ENCODE measurements at places on chromosomes 4 and X.

GRCh38 chr4:169410839-169411770 is 140.3 kb upstream of the SH3RF1 start:
- no peak for DNase-seq

DNA sequence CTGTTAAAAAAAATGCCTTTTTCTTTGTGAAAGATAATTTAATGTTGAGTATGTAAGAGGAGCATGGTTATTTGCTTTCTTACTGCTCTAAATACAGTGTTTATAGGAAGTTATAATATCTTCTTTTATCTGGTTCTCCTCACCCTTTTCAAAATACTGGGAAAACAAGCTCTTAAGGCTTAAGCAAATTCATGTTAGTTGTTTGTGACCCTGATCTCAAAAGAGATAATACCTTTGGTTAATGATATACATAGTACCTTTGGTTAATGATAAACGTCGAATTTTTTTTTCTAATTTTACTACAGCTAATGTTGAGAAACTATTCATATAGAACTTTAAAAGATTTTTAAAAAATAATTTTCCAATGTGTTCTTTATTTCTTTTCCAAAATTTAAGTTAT is 180.1 kb downstream of the RAPGEF2 start:
- no peak for DNase-seq

DNA sequence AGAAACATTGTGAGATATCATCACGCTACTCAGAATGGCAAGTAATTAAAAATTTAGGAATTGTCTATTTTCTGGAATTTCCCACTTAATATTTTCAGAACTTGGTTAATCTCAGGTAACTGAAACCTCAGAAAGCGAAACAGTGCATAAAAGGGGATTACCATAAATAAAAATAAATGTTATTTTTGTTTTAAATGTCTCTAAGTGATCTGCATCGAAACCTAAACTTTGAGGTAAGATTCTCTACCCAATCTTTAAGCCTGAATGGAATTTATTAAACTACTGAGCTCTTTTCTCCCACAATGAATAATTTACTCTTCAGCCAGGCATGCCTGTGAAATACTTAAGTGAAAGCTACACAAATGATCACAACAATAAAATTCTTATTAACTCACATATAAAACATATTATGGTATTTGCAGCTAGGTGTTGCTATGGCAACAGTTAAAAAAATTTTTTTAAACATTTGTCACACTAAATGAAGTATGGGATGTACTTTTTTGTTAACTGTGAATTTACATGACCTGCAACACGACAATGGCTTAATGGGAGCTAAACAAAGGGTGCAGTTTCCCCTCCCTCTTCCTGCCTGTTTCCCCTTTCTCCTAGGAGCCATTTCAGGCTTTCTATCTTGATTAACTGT is 220.2 kb upstream of the PRPS2 start:
- DNase-seq: no peak

GRCh38 chrX:108875548-108875947 is 139.2 kb upstream of the IRS4 start:
- DNase-seq: no peak

All from NCI-H1930 (cell line).